Choroid plexus epithelial cell (primary cell): ENCODE measurements at places on chromosomes 6 and 20.
A peak's percentile ranks its signal among the peaks of the same experiment; 100 is the strongest.

- DNase-seq = peak; percentile 68
Observed at GRCh38 chr6:24991810-24992467, 56.2 kb upstream of the RIPOR2 start.

DNA sequence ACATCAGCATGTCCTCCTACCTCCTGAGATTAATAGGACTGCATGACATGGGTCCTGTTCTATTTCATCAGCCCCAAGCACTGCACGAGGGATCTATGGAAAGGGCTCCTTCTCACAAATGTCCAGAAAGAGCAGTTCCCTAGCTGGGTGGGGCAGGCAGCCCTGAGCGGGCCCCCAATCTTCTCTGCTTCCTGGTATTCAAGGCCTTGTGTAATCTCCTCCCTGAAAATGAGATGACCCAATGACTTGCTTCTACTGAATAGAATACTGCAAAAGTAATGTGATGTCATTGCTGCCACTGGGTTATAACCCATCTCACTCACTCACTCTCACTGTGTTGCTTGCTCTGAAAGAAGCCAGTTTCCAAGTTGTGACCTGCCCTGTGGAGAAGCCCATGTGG is 126.4 kb downstream of the OPRM1 start:
- no peak for DNase-seq

DNA sequence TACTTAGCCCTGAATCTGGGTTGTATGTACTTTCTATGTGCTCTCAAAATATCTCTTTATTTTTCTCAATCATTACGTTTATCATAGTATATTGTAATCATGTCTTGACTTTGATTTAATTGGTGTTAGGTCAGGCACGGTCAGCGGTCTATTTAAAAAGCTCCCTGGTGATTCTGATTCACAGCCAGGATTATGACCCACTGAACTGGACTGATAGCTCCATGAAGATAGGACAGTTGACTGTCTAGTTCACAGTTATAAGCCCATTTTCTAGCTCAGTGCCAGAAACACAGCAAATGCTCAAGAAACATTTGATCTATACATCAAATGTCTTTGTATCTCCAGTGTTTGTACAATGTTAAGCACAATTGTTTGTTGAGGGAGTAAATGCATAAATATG is 111.5 kb upstream of the CCN2 start:
- peak; percentile 22 for DNase-seq

DNA sequence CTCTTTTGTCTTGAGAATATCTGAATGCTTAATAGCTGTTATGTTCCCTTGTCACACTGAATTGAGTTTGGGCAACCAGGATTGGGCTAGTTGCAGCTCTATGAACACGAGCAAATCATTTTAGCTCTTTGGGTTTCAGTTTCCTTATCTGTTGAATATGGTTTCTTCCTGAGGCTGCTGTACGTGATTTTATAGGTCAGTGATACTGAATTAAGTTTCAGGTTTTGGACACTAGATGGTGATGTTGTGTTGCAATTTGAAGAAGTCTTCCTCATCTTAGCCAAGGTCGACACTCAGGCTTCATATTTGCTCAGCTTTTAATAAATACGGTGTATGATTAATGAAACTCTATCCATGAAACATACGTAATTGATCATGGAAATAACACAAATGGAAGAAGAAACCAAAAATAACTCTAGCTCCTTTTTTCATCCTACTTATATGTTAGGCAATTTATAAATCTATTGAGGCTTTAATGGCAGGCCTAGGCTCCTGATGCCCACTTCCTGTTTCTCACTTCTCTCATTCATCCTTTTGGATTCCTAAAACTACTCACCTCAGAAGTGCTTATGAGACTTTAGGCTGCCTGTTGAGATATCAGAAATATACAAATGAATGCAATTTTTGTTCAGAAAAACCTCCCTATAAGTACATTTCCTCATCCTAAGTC is 354.1 kb upstream of the MAP3K7 start:
- peak; percentile 83 for DNase-seq

DNA sequence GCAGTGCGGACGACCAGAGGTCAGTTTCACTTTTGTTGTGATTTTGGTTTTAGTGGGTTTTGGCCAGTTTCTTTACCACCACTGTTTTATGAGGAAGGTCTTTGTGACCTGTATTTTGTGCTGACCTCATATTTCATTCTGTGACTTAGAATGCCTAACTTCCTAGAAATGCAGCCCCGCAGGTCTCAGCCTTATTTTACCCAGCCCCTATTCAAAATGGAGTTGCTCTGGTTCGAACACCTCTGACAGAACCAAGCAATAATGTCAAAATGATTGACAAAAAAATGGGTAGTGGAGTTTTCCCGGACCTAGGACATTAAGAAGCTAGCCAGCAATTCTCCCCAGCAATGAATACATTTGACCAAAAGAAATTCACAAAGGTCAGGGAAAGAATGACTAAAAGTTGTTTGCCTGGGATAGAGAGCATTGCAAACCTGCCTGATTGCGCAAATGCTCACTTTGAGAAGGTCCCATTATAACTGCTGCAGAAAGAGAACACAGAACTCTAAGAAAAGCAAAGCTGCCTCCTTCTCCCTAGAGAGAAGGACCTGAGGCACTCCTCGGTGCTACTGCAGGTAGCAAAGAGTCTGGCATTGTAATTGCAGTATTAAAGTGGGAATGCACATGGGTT is 288.8 kb downstream of the ADGB start:
- peak; percentile 63 for DNase-seq
